ENCODE measurements at places on chromosomes 2 and 18.

- DNase-seq: no peak
These were observed 25.3 kb downstream of the MMADHC start for GRCh38 chr2:149562324-149562723.

DNA sequence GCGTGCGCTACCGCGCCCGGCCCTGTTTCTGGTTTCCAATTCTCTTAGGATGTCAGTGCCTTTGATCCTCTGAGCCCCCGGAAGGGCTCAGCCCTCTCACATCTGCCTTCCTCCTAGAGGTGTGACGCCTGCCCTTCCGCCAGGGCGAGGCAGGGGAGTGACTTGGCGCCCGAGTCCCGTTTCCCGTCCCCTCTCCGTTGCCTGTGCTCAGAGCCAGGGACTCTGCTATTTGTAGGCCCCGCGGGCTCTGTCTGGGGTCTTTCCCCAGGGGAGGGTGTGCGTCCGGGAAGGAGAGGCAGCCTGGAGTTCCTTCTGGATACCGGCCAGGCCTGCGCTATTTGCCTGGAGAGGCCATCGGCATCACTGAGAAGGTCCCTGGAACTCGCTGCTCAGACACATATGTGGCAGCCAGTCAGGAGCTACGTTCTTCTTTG, 103.7 kb upstream of the TAF1B start:
- peak; percentile 31 for DNase-seq

DNA sequence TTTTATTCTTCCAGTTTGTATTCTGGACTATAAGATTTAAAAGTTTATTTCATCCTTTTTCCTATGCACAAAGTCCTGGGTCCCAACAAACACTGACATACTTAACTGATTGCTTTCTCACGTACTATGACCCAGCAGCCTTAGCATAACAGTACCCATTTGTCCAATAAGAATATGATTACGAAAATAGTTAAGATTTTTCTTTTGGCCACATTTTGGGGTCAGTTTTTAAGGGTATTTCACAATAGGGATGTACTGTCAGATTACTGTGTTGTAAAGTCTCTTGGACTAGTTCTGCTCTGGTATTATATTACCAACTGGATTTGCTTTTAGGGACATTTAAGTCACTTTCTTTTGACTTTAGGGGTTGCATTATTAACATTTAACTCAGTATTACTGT, 46.1 kb downstream of the TTC39C start:
- DNase-seq: no peak

DNA sequence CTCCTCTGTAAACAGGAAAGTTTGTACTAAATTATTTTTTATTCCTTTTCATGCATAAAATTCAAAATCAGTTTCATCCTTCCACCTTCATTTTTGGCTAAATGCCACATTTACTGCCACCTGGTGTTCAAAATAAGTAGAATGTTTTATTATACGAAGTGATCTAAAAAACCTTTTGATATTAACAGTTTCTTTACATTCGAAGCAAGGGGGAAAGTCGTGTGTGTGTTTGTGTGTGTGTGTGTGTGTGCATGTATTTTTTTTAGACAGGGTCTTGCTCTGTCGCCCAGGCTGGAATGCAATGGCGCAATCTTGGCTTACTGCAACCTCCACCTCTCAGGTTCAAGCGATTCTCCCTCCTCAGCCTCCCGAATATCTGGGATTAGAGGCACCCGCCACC, 9.0 kb upstream of the SCN9A start:
- no peak for DNase-seq

- DNase-seq: no peak
These were observed 163.1 kb upstream of the WDSUB1 start for GRCh38 chr2:159449504-159450124.

DNA sequence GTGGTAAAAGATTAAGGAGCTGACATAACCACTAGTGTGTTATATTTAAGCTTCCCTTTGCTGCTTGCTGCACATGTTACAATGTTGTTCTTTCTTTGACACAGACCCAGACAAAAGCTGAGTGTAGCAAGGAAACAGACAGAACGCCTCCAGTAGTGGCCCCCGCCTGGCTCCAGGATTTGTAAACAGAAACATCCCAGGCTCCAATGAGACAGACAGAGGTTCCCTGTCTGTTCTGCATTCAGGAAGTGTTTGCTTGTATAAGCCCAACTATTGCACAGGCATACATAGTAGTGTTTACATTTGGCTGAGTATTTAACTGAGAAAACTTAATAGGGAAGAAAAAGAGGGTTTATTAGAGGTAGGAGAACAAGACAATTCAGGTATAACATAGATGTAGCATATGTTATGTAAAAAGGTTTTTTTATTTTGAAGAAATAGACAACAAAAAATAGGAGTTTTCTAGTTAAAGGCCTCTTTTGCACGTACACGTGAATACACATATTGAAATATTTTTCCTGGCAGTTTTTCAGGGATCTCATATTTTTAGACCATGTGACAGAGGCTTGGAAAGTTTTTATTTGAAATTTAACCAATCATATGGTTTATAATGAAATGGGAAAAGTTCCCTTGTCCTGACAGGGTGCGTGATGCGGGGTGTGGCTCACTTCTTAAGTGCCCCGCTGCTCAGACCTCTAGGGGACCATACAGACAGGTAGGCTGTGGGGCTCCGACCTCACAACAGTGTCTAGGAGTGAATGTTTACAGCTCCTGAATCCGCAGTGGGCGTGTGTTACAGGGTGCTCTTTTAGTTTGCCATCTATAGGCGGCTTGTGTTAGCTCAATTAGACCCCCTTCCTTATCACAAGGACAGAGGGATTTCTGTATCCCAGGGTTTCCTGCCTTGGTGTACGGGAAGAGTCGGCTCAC, 118.4 kb downstream of the BMPR2 start:
- DNase-seq: no peak

- no peak for DNase-seq
These were observed 31.3 kb upstream of the SSB start for GRCh38 chr2:169767243-169767888.

DNA sequence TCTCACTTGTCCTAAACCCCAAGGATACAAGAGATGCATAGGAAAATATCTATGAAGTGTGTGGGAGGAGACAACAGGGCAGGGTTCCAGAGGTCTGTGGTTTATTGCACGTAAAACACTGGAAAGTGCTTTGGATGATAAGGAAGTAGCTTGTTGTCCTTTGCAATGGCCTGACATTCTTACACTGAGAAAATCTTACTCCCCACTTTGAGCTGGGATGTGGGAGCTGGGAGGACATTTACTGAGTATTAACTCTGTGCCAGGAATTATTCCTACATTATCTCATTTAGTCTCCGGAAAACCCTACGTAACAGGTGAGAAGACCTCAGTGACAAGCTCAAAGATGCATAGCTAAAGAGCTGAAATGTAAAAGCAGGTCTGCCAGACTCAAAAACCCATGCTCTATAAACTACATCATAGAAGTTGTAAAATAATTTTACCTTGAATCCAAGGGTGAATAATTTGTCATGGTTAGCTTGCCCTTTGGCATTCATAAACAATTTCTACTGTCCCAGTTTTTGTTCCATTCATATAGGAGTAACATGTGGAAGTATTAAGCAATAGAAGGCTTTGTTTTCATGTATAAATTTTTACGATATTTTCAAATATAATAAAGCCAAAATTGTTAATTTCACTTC, 9.2 kb upstream of the GALNT3 start:
- DNase-seq: no peak

GRCh38 chr2:191571163-191571769, 106.7 kb upstream of the NABP1 start:
- DNase-seq: no peak

DNA sequence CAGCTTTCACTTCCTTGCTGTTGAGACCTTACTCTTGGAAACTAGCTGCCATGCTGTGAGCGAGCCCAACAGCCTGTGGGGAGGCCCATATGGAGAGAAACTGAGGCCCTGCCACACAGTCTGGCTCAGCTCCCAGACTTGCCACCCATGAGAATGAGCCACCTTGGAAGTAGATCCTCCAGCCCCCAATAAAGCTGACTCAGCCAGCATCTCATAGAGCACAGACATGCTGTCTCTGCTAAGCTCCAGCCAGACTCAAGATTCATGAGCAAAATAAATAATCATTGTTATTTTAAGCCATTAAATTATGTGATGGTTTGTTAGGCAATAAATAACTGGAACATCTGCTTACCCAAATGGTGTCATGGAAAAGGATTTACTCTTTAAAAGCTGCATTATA, 53.6 kb upstream of the DDX18 start:
- no peak for DNase-seq

DNA sequence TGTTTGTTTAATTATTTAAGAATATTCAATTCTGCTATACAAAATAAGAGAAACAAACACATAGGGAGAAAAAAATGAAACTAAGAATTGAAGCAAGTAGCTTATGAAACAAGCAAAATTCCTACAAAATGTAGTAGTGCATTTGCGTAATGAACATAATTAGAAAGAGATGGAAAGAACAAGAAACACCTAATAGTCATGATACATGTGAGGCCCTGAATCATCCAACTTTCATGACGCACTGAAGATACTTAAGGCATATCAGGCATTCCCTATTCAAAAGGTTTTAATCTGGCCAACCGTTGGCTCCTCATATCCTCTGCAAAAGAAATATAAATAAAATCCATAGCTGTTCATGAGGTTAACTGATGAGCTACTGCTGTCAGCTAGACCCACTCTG, 14.5 kb upstream of the NAB1 start:
- no peak for DNase-seq

DNA sequence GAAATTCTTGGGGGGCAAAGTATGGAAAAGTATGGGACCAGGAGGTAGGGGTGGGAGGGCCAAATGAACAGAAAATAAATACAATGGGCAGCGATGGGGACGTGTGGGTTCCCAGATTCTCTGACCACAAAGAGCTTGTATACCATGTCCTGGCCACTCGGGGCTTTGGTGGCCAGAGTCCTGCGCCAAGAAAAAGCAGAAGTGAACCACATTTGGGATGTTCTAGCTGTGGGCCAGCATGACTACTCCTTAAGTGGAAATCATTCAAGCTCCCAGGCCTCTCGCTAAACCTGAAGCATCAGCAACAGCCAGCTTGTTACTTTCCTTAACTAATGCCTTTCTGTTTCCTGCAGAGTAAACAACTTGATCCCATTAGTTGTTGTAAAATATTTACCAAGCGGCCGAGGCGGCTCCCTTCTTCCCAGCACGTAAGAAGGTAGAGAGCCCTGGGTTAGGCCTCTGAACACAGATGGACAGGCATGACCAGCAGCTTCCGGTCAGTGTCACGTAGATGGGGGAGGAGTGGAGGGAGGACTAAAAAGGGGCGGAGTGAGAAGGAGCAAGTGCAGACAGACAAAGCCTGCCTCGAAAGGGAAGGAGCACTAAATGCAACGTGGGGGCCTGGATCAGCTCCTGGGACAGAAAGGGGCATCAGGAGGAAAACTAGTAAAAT, 88.2 kb downstream of the GALNT14 start:
- DNase-seq: no peak

DNA sequence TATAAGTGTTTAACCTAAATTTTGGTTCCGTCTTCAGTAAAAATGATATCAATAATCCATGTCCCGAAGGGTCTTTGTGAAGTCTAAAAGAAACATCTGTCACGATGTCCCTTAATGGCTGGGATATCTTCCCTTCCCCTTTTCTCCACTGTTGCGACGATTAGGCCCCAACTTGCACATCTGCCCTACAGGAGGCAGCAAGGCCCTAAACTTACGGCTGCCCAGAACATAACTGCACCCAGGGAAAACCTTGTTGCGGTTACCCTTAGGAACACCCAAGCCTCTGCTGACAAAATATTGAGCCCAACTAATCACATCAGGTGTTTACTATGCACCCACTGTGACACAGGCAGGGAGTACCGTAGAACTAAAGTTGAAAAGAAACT, 1.3 kb upstream of the SMAD2 start:
- DNase-seq: no peak

DNA sequence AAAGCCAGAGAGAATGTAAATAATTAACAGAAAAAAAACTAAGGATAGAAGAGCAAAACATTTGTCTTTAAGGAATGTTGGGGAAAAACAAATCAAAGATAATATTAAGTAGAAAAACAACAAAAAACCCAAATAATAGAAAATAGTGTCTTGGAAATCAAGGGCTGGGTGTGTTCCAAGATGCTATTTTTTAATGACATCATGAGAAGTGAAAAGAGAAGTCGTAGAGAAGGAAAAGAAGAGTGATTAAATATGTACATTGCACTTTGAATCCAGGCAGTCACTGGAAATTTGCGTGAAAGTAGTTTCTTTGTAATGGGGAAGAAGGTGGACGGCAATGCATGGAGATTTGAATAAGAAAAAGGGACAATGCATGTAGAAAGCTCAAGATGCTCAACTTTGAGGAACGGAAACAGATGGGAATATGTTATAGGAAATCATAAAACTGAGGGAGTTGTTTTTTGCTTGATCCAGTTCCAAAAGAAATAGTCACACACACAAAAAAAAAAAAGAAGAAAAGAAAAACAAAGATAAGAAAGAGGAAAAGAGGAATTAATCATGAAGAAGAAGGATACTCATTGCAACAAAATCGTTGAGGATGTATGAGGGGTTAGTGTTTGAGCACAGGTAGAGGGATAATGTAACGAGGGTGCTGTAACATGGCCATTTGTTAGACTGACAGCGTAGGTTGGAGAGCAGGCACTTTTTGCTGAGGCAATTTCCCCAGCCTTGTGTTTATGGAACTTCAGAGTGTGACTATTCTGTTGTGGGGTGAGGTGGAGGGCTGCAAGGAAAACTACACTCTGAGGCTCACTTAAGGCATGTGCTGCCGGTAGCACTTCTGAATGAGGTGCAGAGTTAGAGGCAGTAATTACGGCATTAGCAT, 184.1 kb downstream of the CALCRL start:
- DNase-seq: no peak

GRCh38 chr2:9707008-9707407, 76.2 kb upstream of the YWHAQ start:
- no peak for DNase-seq

DNA sequence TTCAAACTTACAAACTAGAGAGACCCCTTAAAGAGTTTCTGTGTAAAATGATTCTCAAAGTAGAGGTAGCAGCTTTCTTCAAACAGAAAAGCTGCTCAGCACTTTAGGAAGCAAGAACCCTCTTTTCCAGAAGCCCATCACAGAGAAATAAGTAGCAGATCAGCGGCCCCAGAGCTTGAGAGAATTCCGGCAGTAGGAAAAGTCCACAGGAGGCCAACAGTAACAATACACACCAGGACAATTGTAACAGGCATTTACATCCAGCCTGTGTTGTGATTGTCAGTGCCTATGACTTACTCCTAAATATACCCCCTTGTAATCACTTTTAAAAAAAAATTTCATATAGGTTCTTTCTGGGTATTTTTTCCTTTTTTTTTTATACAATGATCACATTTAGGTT, 161.4 kb upstream of the ACVR2A start:
- no peak for DNase-seq

DNA sequence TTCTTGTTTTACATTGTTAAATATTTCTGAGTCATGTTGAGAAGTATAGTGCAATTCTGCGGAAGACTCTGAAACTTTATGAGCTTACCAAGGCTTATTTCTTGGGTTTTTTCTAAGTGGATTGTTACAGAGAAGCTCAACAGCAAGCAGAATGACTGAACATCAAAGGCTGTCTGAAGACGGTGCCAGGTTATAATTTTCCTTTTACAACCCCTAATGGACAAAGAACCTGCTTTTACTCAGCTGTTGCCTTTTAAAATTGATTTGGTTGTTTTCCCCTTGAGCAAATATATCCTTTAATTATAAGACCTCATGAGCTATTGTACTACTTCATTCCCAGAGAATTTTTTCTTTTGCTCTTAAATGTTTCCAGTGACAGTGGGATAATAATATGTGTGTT, 41.6 kb downstream of the LAMA3 start:
- no peak for DNase-seq

Measured in activated CD4-positive, CD25-positive, alpha-beta regulatory T cell treated with anti-CD3 and anti-CD28 coated beads, Interleukin-2, amount 50 U/mL, for 16 hours (primary cell).